RWPE1 (cell line): ENCODE measurements at places on chromosomes 2 and 18.
A peak's percentile ranks its signal among the peaks of the same experiment; 100 is the strongest.

- no peak for DNase-seq
These were observed 122.1 kb downstream of the ARL4C start for GRCh38 chr2:234374736-234375135.

DNA sequence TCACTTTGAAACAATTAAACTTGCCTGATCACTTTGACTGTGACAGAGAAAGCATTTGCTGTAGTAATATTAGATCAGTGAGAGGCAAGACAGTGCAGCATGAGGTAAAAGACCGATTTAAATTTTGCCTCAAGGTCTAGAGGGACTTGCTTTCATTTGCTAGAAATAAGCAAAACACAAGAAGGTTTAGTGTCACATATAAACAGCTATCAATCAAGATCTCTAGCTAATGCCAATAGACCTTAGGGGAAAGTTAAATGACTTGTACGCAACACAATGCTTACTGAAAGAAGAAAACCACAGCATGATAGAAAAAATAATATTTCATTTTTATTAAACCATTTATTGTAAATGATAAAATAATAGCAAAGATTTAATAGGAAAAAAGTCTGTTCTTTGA lies 113.5 kb downstream of the DSC3 start:
- no peak for DNase-seq

DNA sequence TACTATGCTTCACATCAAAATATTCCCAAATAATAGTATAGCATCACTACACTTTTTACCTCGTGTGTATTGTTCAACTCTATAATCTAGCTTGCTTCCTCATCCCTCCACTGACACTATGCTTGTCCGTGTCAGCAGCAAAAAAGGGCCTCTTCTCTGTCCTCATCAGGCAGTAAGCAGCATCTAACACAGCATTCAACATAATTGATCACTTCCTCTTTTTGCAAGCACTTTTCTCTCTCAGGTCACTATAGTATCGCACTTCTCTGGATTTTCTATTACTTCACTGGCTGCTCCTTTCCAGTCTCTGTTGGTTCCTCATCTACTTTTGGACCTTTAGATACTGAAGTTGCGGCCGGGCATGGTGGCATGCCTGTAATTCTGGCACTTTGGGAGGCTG lies 64.9 kb upstream of the ZSWIM2 start:
- DNase-seq = no peak

- DNase-seq = no peak
These were observed 232.5 kb upstream of the ZSWIM2 start for GRCh38 chr2:187081461-187081860.

DNA sequence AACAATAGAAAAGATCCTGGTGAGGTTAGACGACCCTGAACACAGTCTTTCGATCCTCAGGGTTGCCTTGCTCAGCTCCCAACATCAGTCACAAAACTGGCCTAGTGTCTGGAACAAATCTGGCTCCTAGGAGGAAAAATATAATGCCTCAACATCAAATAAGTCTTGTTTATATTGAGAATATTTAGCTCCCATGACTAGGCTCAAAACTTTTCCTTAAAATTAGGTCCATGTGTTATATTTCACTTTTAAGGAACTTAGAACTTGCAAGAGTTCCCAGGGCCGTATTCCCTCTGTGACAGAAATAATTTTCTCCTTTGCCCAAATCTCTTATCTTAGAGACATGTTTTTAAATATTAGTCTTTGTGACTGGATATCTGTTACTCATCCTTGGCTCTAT lies 819.7 kb upstream of the ZEB2 start:
- DNase-seq = no peak

GRCh38 chr2:217846321-217846743 lies 156.5 kb downstream of the TNS1 start:
- DNase-seq = peak; percentile 51

DNA sequence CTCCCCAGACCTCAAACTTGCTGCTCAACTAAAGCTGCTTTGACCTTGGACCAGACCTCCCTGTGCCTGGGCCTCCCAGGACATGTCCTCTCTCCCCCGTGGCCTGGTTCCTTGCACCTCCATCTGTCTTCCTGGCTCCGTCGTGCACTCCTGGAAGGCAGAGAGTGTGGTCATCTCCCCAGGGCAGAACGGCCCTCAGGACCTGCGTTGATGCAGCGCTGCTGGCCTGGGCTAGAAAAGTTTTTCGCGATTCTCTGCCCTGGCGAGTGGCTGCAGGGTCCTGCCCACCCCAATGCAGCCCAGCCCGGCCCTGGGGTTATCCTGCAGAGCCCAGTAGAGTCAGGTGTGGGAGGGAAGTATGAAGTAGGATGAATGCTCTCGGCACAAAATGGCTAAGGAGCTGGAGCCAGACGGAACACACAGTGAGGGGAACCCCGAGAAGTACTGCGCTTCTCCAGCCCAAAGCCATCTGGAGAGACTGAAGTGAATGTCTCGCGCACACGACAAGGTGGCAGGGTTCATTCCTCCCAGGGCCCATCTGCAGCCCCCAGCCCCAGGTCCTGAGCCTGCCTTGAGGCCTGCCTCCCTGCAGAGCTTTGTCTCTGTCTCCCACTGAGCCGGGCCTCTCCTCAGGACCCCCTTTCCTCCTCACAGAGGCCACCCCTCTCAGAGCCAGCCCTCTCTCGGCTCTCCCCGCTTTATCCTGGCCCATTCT lies 41.7 kb downstream of the ATOH8 start:
- DNase-seq = no peak

GRCh38 chr2:134142341-134142738 lies 111.5 kb upstream of the MGAT5 start:
- no peak for DNase-seq

DNA sequence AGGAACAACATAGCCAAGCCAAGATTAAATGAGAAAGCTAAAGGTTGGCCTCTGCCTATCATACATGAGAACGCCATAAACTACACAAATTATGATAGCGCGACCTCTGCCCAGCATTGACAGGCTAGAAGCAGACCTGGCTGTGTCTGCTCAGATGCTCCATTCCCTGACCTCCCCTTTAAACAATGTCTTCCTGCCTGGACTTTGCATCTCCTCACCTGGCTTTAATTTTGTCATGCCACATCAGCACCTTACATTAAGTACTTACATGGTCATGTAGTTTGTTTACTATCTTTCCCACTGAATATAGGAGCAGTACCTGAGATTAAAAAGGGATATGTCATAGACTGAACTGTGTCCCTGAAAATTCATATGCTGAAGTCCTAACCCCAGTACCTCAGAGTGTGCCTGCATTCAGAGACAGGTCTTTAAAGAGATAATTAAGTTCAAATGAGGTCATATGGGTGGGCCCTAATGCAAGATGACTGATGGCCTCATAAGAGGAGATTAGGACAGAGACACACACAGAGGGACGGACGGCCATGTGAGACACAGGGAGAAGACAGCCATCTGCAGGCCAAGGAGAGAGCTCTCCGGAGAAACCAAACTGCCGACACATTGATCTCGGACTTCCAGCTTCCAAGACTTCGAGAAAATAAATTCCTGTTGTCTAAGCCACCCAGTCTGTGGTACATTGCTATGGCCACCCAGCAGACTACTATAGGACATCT lies 103.7 kb downstream of the BIN1 start:
- DNase-seq = no peak

GRCh38 chr2:239380831-239381708 lies 19.8 kb downstream of the HDAC4 start:
- no peak for DNase-seq

DNA sequence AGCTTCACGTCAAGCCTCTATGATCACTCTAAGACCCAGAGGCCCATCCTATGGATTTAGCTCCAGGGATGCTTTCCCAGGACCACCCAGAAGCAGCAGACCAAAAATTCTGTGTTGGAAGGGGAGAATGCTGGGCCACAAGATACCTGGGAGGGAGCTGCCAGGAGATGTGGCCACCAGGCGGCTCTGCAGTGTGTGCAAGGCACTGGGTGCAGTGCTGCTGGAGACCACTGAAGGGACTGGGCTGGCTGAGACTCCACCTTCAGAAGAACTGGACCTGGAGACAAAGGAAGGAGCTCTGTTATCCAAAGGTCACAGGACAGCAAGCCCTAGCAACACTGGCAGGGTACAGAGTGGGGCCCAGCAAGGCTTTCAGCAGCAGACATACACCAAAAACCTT lies 34.0 kb downstream of the KANSL3 start:
- no peak for DNase-seq

GRCh38 chr2:43216629-43217028 lies 9.8 kb downstream of the ZFP36L2 start:
- no peak for DNase-seq

GRCh38 chr2:239736358-239737143 lies 288.6 kb downstream of the NDUFA10 start:
- DNase-seq = no peak

DNA sequence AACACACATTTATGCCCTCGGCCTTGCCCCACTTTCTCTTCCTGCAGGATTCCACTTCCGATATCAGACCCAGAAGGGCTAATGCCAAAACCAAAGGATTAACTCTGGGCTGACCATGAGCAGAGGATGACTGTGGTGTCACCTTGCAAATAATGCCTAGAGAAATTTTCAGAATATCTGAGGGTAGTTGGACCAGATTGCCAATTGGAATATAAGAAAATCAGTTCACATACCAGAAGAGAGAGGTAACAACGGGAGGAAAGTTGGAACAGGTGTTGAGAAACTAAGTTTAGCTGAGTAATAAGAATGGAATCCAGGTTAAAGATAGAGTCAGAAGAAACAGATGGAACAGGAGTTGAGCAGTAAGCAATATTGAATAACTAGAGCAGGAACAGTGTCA lies 232.7 kb upstream of the UBE2E3 start:
- peak; percentile 57 for DNase-seq

DNA sequence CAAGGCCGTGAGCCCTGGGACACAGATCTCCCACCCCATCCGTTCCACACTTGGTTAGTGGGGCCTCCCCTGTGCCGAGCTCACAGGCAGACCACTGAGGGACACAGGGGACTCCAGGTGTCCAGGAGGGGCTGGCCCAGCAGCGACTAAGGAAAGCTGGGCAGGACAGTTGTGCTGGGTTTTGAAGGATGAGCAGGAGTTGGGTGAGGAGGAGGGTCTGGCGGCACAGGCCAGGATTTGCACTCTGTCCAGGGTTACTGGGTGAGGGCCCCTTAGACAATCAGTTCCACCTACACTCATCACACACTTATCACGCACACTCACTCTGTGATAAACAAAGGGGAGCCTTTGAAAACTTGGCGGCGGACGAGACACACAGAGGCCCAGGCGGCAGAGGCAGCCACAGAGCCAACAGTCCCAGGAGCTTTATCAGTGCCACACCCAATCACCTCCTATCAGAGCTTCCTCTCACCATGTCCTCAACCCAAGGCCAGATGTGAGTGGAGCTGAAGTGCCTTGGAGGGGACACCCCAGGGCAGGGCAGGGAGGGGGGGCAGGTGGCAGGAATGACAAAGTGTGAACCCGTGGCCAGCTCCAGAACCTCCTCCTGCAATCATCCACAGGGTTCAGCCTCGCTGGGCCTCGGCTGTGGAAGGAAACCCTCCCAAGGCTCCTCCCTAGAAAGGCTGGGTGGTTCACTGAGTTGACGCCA lies 26.6 kb downstream of the BIN1 start:
- no peak for DNase-seq

- no peak for DNase-seq
These were observed 403.3 kb downstream of the TXNL1 start for GRCh38 chr18:56235071-56235470.

- no peak for DNase-seq
These were observed 138.9 kb upstream of the APCDD1 start for GRCh38 chr18:10315522-10315921.

DNA sequence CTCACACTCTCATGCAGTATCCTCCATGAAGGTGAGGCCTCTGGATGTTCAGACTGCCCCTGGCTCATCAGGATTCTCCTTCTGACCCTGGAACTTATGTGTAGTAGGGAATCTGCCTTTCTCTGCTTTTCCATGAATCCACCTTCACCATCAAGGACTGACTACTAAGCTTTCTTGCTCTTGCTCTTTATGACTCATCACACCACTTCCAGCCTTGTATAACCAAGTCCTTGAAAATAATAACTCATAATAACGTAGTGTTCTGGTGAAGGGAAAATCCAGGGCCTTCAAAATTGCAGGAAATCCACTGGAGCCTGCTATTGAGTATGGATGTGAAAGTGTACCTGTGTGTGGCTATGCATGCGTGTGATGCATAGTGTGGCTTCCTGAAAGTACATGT lies 11.3 kb upstream of the KCNS3 start:
- no peak for DNase-seq

GRCh38 chr2:18178736-18179349 lies 300.4 kb downstream of the KCNS3 start:
- peak; percentile 41 for DNase-seq

DNA sequence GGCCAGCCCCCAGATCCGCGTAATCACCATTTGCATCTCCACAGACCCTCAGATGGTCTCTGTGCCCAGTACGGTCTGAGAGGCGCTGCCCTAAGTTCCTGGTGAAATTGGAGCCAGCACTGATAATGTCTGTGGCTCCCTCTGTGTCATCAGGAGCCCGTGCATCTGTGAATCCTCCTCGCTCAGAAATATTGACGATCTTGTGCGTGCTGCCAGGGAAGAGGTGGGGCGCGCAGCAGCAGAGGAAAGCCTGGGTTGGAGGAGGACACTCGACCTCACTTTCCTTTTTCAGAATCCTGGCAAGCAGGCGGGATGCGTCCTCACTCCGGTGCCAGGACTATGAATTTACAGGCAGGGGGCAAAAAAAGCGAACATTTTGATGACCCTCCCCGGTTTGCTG lies 686.1 kb upstream of the SALL3 start:
- DNase-seq = no peak

DNA sequence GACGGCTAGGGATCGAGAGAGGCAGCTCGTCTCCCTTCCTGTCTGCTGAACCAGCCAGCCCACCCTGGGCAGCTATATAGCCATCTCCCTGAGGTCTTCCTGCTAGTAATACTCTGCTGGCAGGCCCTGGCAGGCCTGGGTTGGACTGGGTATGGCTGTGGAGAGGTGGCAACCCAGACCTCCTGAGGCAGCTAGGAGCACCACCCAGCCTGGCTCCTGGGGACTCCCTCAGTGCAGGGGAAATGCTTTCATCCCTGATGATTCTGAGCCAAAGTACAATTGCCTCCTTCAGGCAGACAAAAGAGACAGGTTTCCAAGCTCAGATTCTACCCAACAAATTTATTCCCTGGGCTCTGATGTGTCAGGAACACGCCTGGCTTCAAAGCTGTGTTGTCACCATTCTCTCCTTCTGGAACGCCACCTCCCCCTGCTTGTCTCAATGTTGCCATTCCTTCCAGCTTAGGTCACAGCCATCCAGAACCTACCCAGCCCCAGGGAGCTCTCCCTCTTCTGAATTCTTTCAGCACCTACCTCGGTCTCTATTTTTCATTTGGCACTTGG lies 4.7 kb upstream of the DNAJB2 start:
- peak; percentile 79 for DNase-seq
